ENCODE measurements at places on chromosomes 1 and 21. TPM values are rescaled to one million over a fixed set of nuclear protein-coding genes. Genes with fewer than 3 reads are reported as not detected.

GPR89B gene
- polyA plus RNA-seq = 17.8 TPM

DNA sequence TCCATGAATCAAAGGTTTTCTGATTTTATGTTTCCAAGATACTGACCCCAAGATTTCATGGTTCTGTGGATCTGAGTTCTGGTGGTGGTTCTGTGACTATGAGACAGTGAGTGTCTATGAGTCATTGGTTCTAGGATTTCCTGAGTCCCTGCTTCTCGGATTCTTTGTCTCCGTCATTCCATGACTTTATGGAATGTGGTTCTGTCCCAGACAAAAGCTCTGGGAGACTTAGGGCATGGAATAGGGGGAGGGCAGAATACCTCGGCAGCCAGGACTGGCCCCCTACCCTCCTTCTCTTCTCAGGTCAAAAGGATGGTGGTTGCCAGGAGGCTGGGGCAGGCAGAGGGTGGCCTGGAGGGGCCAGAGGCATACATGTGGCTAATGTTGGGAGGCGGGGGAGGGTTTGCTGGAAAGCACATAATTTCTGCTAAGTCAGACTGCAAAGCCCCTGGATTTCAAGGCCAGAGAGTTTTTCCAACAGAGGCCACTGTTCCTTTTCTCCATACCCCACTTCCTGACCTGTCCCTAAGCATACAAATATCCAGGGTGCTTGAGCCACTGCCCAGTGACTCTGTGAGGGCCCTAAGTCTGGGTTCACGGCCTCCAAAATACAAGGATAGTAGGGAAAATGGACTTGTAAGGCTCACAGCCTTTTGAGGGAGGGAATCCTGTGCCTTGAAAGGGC is 17.2 kb downstream of the CDCP2 start:
- no peak for DNase-seq

DNA sequence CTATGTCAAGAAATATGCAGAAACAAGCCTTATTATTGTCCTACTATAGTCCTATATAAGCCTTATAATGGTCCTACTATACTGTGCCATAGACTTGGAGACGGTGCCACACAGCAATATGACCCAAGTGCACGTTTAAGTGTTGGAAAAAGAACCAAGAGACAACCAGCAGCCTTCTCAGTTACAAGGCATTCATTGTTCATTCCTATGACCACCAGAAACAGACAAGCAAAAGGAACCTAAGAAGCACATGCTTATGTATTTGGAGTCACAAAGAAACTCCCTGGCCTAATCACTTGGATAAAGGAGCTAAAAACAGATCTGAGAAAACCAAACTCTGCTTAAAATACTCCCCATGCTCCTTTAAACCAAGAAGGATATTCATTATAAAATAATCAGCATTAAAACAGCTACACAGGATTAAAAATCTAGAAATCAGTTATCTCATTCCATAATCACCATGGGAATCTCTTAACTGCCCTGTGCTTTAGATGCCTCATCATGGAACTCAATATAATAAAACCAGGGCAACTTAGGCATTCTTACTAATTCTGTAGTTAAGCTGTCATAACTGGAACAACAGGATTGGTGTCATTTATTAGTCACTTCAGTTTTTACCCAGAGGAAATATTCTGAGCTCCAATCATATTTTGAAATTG is 7.0 kb downstream of the COLGALT2 start:
- no peak for DNase-seq

DNA sequence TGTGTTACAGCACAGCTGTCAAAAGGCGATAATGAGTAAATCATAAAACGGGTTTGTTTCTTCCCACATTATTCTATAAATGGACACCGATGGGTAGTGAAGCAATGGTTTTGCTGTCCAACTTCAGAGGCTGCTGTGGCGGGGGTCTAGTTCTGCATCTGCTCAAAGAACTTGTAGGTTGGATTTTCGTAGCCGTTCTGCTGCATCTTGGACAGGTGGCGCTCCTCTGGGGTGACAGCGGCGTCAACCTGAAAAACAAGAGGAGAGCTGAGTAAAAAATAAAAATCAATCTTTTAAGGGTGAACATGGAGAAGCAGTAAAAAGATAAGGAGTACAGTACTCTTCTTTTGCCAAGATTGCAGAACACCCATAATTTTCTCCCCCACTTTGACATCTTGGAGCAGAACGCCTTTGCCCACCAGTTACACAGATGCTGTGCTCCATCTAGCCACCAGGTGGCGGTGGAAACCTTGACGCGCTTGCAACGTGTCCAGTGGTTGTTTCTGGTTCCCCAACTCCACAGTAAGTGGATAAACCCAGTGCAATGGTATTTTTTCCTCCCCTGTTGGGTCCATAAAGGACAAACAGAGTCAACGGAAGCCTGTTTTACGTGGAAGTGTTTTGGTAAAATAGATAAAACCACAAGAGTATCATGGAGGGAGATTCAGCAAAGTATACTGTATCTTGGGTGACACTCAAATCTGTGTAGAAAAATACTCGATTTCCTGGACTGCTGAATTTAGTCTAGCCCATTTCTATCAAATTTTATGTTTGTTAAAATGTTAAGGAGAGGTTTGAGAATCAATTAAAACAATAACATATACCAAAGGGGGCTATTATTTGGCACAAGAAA is 147.0 kb downstream of the GABPA start:
- DNase-seq = peak; percentile 49

PTCH2 gene
- polyA plus RNA-seq = not detected

- DNase-seq = peak; percentile 16
These were observed 4.0 kb downstream of the JUN start for GRCh38 chr1:58779801-58780382.

DNA sequence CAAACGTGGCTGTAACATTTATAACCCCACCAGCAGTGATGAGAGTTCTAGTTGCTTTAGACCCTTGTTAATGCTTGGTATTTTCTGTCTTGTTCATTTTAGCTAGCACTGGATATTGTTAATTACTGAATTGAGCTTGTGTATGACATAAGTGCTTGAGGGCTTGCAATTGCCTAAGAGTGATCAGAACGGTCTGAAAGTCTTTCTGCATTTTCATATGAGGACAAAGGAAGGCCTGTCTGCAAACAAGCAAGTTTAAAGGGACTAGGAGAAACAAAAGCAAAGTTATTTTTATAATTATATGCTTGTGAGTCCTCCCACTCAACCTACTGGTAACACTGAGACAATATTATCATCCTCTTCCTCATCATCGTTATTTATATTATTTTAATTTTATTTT is 305.5 kb upstream of the DUSP10 start:
- DNase-seq = no peak

GRCh38 chr1:32925403-32926162 is 24.4 kb upstream of the TMEM54 start:
- peak; percentile 17 for DNase-seq

Data from CD8-positive, alpha-beta memory T cell (primary cell).